ENCODE measurements at places on chromosomes 4 and X.

- DNase-seq, result no peak
- H3K27ac ChIP-seq, result peak overlapping the region; percentile 67
- H3K4me3 ChIP-seq, result peak overlapping the region; percentile 48
- H3K36me3 ChIP-seq, result no peaks in the 10 kb centered on the region
Measured at GRCh38 chr4:36325499-36325898, 44.1 kb downstream of the DTHD1 start.

DNA sequence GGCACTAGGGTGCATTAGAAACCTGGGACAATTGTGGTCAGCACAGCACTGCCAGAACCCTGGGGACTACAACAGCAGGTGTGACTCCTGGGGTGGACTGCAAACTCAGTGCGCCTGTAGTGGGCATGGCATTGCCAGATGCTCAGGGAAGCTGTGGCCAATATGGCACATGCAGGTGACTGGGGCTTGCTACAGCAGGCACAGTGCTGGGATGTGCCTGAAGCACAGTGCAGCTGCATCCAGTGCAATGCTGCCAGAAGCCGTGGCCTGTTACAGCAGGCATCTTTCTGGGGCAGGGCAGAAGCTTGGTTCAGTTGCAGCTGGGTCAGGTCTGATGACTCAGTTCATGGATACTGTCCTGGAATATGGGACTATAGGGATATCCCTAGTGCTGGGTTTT is 445.8 kb downstream of the CCSER1 start:
- no peaks in the 10 kb centered on the region for H3K4me1 ChIP-seq
- H3K27ac ChIP-seq, result no peak overlapping the region
- no peak overlapping the region for H3K4me3 ChIP-seq
- H3K27me3 ChIP-seq, result no peaks in the 10 kb centered on the region
- DNase-seq, result no peak
- no peaks in the 10 kb centered on the region for H3K36me3 ChIP-seq

DNA sequence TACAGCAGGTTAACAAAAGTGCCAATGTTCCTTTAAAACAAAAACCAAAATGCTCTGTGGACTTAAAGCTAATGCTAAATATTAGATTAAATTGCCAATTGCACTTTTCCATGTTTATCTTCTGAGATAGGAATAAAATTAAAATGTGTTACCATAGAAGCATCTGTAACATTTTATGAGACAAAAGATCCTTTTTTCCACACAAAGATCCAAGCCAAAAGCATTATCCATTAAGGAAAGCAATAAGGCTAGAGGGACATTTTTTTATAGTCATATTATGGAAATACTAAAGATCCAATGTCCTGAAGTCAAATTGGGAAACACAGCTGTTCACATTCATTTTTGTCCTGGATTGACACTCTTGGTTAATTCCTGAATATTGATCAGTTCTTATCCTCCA is 73.6 kb downstream of the PALLD start:
- H3K27ac ChIP-seq, result no peak overlapping the region
- no peak for DNase-seq

GRCh38 chr4:52862639-52863161 is 583 bp downstream of the RASL11B start:
- no peak for DNase-seq
- H3K4me3 ChIP-seq, result peak overlapping the region; percentile 86
- no peak overlapping the region for H3K27ac ChIP-seq
- H3K36me3 ChIP-seq, result peaks cover 5% of the 10 kb centered on the region
- H3K27me3 ChIP-seq, result peaks cover 43% of the 10 kb centered on the region
- peaks cover 17% of the 10 kb centered on the region for H3K4me1 ChIP-seq

GRCh38 chr4:132955146-132955545 is 193.9 kb upstream of the PCDH10 start:
- no peak overlapping the region for H3K4me3 ChIP-seq
- H3K4me1 ChIP-seq, result no peaks in the 10 kb centered on the region
- H3K27me3 ChIP-seq, result no peaks in the 10 kb centered on the region
- no peak for DNase-seq
- no peaks in the 10 kb centered on the region for H3K36me3 ChIP-seq

DNA sequence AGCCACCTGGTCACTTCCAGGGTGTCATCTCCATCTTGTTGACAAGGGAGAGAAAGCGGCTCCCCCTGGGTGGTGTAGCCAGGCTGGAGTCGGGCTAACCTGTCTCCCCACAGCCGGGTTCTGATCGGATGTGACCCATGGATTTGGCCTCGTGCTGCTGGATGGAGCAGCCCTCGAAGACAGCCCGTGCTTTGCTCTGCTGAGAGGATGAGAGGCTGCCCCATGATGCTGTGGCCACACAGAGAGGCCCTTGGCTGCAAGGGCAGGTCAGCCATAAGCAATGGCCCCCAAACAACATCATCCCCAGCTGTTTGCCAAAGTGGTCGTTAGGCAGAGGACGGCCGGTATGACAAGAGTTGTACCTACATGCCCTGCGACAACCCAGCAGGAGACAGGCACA is 106.6 kb downstream of the HMX1 start:
- H3K27me3 ChIP-seq, result no peaks in the 10 kb centered on the region
- no peaks in the 10 kb centered on the region for H3K4me1 ChIP-seq
- no peaks in the 10 kb centered on the region for H3K36me3 ChIP-seq
- H3K27ac ChIP-seq, result no peak overlapping the region
- H3K4me3 ChIP-seq, result no peak overlapping the region

- no peak for DNase-seq
- H3K4me3 ChIP-seq, result no peak overlapping the region
- H3K4me1 ChIP-seq, result no peaks in the 10 kb centered on the region
Measured at GRCh38 chrX:2664502-2664901, 26.6 kb upstream of the CD99 start.

GRCh38 chr4:24521544-24521943 is 62.8 kb downstream of the DHX15 start:
- H3K27me3 ChIP-seq, result no peaks in the 10 kb centered on the region
- no peak for DNase-seq
- peaks cover 10% of the 10 kb centered on the region for H3K36me3 ChIP-seq
- no peak overlapping the region for H3K4me3 ChIP-seq
- peak overlapping the region; percentile 1 for H3K27ac ChIP-seq
- peaks cover 22% of the 10 kb centered on the region for H3K4me1 ChIP-seq

GRCh38 chr4:14800977-14801376 is 201.3 kb upstream of the CPEB2 start:
- H3K4me1 ChIP-seq, result peaks cover 4% of the 10 kb centered on the region
- no peak overlapping the region for H3K4me3 ChIP-seq
- H3K36me3 ChIP-seq, result peaks cover 5% of the 10 kb centered on the region
- no peak for DNase-seq
- peaks cover 31% of the 10 kb centered on the region for H3K27me3 ChIP-seq

- no peaks in the 10 kb centered on the region for H3K36me3 ChIP-seq
- DNase-seq, result no peak
- H3K27ac ChIP-seq, result no peak overlapping the region
- H3K27me3 ChIP-seq, result no peaks in the 10 kb centered on the region
- H3K4me3 ChIP-seq, result no peak overlapping the region
Measured at GRCh38 chrX:29872831-29873230, 342.5 kb upstream of the MAGEB2 start.

GRCh38 chr4:71456841-71457240 is 118.0 kb downstream of the SLC4A4 start:
- H3K36me3 ChIP-seq, result no peaks in the 10 kb centered on the region
- no peaks in the 10 kb centered on the region for H3K27me3 ChIP-seq
- H3K4me1 ChIP-seq, result no peaks in the 10 kb centered on the region
- no peak overlapping the region for H3K4me3 ChIP-seq
